ENCODE measurements at places on chromosomes 5 and 9.

DNA sequence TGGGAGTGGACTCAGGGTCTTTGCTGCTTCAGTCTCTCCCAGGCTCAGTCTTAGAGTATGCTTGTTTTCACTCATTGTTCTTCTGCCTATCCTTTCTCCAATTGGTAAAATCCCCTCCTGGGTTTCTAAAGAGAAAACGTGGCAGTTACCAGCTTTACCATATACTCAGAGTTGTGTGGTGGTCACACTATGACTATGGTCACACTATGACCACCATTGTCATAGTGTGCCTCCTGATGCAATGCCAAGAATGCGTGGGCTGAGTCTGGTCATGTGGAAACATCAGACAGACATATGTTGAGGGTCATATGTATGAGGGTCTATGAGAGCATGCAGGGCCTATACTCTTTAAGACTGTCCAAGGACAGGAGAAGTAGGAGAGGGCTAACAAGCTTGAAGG, 326.5 kb upstream of the PRR16 start:
- no peak for DNase-seq

- no peak for DNase-seq
These were observed 786 bp downstream of the PCDHB3 start for GRCh38 chr5:141101059-141101458.

DNA sequence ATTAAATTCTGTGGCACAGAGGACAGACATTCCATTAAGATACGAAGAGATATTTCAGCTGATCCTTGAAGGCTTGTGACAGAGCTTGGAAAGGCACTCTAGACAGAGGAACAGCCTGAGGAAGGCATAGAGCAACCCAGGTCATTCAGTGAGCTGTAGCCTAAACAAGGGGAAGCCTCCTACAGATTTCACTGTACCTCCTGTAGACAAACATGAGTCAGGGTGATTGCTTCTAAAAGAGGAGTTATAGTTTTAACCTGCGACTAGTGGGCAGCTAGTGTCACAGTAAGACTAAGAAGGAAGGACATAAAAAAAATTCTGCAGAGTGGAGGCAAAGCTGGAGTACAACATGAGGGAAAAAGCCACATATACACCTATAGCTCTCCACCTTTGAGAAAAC, 43.5 kb upstream of the ANKDD1B start:
- no peak for DNase-seq

DNA sequence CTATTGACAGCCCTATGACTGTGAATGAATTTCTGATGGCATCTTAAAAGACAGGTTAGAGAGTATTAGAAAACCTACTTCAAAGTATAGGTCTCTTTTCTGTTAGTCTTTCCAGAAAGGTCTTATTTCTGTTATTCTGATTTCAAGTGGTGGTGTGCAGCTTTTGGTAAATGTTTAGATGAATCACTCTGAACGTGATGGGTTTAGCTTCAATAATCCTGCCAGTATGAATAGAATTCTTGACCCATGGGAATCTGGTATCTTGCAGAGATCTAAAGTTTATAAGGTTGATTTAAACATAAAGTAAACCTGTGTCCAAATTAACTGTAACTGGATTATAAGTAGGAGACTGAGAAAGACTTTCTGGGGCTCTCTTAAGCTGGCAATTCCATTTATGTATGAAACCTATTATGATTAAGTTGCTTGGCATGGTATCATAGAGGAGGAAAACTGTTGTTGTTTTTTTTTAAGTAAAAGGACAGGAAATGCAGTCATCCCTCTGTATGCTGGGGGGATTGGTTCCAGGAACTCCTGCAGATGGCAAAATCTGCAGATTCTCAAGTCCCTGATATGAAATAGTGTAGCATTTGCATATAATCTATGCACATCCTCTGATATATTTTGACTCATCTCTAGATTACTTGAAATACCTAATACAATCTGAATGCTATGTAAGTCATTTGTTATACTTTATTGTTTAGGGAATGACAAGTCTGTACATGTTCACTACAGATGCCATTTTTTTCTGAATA, 77.0 kb upstream of the ADAMTS19 start:
- DNase-seq = no peak

GRCh38 chr9:86697213-86697612, 250.1 kb downstream of the GAS1 start:
- DNase-seq = no peak

DNA sequence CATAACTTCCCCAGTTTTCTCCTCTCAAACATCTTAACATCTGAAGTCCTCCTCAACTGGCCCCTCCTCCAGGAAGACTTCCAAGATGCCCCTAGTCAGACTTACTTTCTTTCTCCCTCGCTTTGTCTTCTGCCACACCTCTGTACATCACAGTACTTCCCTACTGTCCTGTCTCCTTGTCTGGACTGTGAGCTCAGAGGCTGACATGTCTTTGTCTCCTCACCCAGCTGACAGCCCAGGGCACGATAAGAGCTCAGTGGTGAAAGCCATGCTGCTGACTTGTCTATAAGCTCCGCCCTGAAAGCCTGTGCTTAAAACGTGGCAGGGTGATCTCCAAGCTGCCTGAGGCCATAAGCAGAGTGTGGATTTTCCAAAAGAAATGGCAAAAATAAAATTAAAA, 33.0 kb upstream of the SLC25A51 start:
- no peak for DNase-seq

DNA sequence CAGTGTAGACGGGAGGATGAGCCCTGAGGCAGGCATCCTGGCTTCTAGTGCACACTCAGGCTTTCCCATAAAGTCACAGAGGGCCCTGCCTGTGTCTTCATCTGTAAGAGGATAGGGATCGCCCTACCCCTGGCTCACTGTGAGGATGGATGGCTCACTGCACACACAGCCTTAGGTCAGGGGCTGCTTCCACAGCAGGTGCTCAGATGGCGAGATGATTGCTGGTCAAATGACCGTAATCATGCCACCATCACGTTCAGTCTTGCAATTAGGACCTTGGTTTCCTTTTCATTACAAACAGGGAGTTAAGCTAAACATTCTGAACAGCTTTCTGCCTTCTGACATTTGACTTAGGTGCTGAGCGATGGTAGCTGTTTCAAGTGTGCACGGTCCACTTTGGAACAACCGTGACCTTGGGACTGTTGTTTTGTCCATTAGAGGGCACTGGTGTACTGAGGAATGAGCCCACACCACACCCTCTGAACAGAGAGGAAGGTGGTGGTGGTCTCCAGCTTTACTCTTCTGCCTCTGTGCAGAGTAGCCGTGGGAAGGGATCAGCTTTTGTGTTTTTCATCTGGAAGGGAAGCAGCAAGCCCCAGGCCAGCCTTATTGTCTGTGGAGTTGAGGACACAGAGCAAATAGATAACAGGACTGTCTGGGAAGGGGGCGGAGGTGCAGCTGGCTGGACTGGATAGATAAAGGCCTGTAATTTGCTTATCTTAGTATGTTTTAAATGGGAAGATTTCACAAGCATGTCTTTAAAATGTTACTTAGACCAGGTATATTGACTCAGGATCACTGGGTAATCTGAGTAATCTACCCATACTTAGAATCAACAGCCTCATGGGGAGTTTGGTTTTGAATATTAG, 183.1 kb downstream of the TRIO start:
- no peak for DNase-seq
